ENCODE measurements at places on chromosomes 6 and 20. TPM values are rescaled to one million over a fixed set of nuclear protein-coding genes. Genes with fewer than 3 reads are reported as not detected.

- no peak for DNase-seq
These were observed 9.3 kb downstream of the NTSR1 start for GRCh38 chr20:62717933-62718332.

GRCh38 chr6:152391179-152391880 is 245.8 kb downstream of the SYNE1 start:
- no peak for DNase-seq

DNA sequence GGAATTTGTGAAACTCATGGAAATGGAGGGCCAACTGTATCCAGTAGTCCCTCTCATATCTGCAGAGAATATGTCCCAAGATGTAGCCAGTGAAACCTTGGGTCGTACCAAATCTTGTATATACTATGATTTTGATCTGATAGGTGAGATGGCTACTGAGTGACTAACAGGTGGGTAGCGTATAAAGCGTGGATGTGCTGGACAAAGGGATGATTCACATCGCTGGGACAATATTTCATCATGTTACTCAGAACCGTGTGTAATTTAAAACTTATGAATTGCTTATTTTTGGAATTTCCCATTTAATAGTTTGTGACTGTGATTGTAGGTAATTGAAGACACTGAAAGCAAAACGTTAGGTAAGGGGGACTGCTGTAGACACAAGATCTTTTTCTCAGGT is 144.1 kb downstream of the SMAP1 start:
- DNase-seq: peak; percentile 77

DNA sequence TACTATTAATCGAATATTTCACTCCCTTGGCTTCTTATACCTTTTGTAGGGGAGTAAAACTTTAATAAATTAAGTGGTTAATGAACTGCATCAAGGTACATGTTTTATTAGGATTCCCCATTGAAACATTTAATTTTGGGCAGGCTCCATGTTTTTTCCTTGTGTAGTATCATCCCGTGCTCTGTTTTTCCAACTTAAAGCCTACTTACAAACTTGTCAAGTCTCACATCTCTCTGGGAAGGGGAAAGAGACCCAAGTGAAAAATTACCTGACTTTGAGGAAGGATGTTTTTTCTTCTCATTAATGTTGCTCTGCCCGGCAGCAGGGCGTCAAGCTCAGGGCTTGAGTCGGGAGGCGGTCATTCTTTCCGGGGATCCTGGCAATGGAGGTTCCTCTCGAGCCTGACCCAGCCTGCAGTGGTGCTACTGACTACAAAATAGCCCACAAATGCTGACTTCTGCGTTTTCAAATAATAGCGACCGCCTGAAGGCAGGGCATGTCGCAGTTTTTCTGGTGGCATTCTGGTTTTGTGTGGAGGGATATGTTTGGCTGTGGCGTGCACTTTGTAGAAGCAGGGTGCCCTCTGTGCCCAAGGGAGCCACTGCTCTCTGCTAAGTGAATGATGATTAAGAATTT is 2.4 kb downstream of the DSP start:
- DNase-seq: peak; percentile 34

DNA sequence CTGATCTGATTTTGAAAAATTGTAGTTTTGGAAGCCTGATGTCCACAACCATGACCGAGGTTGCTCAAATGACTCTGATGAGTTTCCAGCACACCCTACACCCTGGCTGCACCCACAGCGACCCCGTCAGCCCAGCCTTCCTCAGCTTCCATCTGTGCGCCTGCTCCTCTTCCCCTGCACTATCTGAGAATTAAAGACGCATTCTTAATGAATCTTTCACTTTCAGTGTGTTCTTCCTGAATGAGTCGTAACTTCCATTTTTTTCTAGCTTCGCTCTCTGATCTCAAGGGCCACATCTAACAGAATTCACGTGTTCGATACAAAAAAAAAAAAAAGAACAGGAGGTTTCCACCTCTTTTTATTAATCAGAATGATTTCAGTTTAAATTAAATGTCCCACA is 21.3 kb upstream of the RREB1 start:
- DNase-seq: no peak

DNA sequence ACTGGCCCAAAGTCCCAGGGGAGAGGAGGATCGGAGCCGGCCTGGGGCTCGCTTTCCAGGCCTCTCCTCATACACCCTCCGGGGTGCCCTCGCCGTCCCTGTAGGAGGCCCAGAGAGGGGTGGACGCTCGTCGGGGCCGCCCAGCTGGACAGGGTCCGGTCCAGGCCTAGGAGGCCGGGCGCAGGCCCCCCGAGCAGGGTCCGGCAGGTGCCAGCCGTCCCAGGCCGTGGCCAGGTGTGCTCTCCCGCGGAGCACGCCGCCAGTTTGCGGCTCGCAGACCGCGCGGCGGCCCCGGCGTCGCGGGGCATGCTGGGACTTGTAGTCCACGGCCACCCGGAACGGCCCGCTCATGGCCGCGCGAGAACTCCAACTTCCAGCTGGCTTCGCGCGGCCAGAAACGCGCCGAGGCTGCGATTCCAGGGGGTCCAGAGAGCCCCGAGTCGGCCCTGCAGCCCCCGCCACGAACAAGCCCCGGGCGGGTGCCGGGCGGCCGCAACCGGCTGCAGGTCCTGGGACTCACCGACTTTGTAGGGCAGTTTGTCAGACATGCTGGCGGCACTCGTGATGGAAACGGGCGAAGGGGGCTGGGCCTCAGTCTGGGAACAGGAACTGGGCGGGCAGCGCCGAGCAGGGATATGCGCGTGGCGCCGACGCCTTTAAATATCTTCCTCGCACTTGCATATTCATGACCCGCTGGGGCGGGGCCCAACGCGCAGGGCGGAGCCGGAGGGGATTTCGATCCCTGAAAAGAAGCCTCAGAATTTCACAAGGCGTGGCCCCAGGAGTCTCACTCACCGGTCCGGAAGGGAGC is at the start of gene AHCY:
Gene AHCY, minus strand, starts transcription at position 633 of the 811 bp plus-strand sequence. Its CDS starts 85 bp downstream, at position 548.
- DNase-seq: peak; percentile 98

- no peak for DNase-seq
These were observed 48.8 kb downstream of the ERMARD start for GRCh38 chr6:169800116-169800667.

Gene SLC22A7
- total RNA-seq: not detected

DNA sequence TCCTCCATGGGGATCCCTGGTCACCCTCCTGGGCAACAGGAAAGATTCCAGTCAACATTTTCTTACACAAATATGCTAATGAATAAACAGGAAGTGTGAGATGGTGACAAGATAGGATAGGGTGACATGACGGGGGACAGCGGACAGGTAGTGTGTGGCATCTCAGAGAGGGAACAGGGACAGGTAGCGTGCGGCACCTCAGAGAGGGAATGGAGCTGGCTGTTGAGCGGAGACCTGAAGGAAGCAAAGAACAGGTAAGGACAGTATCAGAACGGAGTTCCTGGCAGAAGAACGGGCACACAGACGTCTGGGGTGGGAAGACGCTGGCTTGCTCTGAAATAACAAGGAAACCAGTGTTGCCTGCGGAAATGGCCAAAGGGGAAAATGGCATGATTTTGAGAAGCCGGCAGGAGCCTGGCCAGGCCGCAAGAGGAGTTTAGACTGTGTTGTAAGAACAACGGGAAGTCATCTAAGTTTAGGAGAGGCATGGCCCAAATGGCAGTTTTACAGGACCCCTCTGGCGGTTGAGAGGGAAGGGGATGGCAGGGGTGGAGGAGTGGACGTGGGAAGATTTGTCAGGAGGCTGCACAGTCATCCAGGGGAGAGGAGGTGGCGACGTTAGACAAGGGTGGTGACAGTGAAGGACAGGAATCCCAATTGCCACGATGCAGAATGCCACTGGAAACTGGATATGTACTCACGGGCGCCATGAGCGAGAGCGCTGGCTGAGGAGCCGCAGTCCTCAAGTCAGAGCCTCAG is 111.6 kb downstream of the JPH2 start:
- DNase-seq: no peak

DNA sequence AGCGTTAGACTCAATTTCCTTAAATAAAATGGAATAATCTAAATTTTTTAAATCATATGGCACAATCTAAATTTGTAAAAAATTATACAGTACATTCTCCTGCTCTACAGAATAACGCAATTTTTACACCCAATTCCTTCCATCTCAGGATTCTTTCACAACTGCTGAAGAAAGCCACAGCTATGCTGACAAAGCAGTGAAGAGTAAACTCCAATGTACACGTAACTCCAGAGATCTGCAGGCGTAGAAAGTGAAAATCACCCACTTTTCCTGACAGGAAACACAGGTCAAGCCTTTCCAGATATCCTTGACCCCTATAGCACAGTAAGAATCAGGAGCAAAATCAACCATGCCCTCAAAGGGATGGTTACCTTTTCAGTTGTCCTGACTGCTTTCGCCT is 27.4 kb downstream of the EPHA7 start:
- no peak for DNase-seq

DNA sequence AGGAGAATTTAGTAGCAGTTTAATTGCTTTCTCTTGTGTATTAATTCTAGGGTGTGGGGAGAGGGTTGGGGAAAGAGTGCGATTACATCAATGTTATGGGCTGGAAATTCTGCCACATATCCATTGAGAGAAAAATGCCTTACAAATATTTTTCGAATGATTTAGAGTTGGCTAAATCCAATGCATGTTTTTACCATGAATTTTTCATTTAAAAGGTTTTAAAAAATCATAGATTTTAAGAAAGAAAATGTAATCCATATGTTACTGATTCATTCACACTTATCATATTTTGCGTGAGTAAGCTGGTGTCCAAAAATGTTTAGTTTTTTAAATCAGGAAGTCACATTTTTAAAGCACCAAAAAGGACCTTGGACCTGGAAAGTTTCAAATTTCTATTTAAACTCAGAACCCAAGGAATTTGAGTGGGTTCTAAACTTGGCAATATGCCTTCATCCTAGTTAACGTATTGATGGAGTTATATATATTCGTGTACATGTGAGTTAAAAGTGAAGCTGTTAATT is 627.4 kb upstream of the CITED2 start:
- DNase-seq: no peak

Gene ECT2L
- 0.13 TPM for total RNA-seq

Gene OR12D2
- not detected for total RNA-seq

GRCh38 chr6:55499591-55499990 is 79.4 kb downstream of the HMGCLL1 start:
- no peak for DNase-seq

DNA sequence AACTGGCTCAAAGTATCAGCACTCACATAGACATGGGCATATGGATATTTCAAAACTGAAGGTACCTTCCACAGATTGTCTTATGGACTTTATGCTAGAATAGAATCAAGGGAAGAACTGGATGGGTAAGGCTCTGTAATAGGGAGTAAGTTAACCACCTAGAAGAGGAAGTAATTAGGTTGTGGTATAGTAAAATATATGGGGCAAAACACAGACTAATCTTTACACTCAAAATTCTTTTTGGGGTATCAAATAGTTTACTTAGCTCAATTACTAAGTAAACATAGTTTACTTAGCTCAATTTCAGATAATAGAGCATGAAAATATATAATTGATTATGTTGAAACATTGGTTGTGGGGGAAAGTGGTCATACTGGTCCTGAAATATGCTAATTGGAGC is 94.2 kb upstream of the ATXN1 start:
- DNase-seq: no peak

DNA sequence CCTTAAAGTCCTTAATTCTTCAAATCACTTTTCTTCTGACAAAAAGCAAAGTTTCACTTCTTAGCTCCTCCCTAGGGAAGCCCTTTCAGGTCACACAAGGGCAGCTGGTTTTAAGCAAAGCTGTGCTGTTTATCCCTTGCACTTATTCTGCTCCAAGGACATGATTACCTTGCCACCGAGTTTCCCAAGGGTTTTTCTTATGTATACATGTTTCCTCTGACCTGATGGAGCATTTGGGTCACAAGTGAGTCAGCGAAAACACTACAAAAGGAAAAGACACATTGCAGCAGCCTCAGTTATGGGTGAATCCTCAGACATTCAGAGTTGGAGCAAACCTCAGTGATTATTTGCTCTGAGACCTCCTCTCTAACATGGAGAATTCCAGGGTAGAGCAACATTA is 26.6 kb upstream of the ILRUN start:
- DNase-seq: peak; percentile 26

DNA sequence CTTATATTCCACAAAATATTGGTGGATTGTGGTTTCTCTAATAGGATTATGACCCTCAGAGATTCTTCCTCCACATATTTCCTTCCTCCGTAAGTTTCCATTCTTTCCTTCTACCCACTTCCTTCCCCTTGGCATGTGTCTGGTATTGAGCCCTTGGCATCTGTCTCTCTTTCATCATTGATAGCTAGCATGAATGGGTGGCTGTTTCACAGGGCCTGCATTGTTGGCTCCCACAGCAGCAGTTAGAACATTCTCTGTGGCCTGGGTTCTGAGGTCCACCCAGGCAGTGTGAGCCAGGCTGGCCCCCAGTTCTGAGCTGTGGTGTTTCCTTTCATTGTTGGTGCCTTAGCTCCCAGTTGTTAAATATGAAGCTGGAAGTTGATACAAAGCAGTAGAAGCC is 125.3 kb downstream of the ANKS1A start:
- DNase-seq: no peak

DNA sequence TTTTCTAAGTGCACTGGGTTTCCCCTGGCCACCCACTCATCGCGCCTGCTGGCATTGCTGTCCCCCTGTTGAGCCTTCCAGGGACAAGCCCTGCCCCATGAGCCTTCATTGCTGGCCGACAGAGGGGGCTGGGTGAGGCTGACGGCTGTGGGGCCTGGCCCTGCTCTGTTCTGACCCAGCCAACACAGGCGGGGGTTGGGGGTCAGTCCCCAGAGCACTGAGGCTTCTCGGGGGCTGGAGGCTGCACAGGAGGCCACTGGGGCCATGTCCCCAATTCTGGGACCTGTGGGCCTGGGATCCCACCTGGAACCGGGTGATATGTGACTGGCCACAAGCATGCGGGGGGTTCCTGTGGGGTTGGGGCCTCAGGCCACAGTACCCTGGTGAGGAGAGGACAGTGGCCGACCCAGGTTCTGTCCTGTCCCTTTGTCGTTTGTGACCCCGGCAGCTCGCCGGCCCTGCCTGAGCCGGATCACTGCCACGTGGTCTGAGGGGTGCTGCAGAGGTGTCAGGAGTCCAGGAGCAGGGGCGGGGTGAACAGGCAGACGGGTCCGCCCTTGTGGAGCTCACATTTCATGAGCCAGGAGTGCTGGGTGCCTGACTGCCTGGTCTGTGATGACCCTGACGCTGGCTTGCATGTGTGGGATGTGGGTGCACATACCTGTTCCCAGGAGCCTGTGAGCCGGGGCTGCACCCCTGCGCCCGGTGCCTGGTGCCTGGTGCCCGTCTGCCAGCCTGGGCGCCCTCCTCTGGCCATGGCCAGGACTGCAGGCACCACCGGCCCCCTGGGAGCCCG is 2.1 kb upstream of the COL20A1 start:
- peak; percentile 26 for DNase-seq

Gene HFE
- 3.7 TPM for total RNA-seq

Gene AKAP7
- total RNA-seq: 1.3 TPM

- peak; percentile 42 for DNase-seq
These were observed 25.8 kb upstream of the CCN6 start for GRCh38 chr6:112027942-112028674.

Gene GCNT2
- 10.3 TPM for total RNA-seq

DNA sequence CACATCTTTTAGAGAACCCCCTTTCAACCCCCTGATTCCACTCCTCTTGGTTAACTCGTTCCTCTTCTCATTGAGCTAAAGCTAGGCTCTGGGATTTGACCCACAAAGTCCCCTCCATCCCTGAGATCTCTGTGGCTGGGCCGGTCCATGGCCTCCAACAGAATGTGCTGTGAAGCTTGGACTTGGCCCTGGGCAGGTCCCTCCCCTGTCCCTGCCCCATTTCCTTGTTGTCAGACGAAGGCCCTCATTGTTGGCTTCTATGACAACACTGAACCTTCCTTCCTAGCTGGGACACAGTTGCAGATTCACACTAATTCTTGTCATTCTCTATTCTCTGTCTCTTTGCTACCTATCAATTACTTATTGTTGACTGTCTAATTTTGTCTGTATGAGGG is 156.1 kb downstream of the SYCP2 start:
- DNase-seq: no peak

GRCh38 chr20:53773792-53774401 is 180.3 kb upstream of the ZNF217 start:
- DNase-seq: peak; percentile 97
